ENCODE measurements at places on chromosomes 6 and 20.
A peak's percentile ranks its signal among the peaks of the same experiment; 100 is the strongest.

DNA sequence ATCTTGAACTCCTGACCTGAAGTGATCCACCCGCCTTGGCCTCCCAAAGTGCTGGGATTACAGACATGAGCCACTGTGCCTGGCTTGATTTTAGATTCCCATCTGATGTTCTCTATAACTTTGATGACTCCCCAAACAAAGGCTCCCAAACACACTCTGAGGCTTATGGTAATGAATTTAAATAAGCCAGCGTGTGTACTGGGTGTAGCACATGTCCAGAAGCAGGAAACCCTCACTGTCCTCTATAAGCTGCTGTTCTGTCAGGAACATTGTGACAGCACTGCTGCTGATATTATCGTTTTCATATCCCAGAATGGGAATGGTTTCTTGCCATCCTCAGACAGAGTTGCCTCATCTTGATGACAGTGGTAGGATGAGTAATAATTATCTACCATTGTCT is 54.1 kb upstream of the SALL4 start:
- no peak for DNase-seq

DNA sequence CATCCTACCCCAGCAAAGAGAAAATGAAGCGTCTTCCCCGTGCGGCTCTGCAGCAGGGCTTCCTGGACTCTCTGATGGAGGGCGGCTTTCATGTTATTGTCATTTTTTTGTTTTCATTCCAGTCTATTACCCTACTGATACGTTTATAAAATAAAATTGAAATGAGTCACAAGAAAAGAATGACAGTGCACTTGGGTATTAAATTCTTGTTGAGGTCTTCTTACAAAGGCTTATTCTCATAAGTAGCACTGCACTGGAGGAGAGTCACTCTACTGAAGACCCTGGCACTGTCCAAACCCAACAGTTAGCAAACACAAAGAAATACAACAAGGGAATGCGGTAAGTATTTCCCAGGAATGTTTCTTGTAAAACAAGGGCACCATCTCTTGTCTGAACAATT is 379.3 kb downstream of the MAFB start:
- DNase-seq = peak; percentile 23

- DNase-seq = peak; percentile 95
Measured at GRCh38 chr6:113137426-113137825, 719.7 kb upstream of the MARCKS start.

DNA sequence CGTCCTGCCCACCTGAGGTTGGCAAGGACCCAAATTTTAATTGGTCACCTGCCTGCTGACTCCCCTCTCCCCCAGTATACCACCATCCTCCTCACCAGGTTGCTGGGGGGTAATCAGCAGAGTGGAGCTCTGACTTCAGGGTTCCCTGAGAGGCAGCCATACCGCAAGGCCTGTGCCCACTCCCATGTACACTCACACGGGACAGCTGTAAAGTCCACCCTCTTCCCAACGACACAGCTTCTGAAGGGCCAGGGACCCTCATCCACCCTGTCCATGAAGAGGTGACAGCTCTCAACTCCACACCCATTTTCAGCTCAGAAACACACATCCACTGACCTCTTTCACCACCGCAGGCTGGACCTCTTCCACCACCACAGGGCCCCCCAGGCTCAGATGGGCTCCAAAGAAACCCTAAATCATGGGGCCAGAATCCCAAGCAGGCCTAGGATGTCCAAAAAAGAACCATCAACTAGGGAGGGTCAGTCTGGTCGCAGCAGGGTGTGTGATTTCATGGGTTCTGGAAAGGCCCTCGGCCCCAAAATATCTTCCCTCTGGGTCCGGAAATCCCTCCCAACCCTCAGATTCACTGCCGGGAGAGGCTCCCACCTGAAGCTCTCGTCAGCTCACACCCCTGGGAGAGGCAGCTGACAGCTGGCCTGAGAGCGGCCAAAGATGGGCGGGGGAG is 30.0 kb downstream of the TFEB start:
- DNase-seq = no peak

- DNase-seq = no peak
Measured at GRCh38 chr6:45074439-45074838, 253.7 kb upstream of the RUNX2 start.

GRCh38 chr6:169099411-169100202 is 154.0 kb downstream of the THBS2 start:
- DNase-seq = no peak

DNA sequence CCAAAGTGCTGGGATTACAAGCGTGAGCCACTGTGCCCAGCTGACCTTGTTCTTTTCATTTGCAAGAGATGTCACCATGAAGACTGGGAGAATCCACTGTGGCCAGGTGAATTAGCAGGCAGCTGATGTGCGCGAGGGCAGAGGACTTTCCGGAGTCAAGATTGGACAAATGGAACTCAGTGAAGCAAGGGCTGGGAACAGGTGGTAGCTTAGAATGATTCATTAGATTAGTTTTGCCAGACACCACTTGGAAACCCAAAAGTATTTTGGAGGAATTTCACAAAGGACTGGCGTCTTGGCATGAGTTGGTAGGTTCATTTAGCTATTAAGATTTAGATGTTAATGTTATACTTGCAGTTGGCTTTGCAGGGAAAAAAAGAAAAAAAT is 4.7 kb upstream of the AKAP7 start:
- no peak for DNase-seq

- no peak for DNase-seq
Measured at GRCh38 chr6:30802731-30803130, 58.4 kb upstream of the IER3 start.

DNA sequence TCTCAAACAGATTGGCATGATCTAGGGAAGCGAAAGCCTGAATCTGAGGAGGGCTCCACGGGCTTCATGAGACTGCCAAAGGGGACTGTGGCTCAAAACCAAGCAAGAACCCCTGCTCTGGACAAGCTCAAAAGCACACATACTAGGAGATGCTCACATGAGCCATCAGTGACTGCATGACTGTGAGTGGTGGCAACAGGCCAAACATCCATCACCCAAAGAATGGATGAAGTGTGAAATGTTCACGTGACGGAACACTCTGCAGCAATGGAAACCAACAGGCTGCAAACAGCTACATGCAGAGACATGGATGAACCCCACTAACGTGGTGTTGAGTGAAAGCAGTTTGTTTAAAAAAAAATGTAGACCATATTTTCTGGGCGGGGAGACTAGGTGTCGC is 136.3 kb downstream of the PREX1 start:
- no peak for DNase-seq

DNA sequence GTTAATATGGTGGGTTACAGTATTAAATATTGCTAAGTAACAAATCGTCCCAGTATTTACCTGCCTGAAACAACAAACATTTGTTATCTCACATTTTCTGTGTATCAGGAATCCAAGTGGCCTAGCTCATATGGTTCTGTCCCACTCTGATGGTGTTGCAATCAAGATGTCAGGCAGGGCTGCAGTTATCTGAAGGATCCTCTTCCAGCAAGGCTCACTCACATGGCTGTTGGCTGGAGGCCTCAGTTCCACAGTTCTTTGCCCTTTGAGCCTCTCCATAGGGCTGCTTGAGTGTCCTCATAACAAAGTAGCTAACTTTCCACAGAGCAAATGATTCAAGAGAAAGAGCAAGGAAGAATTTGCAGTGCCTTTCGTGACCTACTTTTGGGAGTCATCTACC is 17.7 kb downstream of the RAB22A start:
- DNase-seq = no peak

DNA sequence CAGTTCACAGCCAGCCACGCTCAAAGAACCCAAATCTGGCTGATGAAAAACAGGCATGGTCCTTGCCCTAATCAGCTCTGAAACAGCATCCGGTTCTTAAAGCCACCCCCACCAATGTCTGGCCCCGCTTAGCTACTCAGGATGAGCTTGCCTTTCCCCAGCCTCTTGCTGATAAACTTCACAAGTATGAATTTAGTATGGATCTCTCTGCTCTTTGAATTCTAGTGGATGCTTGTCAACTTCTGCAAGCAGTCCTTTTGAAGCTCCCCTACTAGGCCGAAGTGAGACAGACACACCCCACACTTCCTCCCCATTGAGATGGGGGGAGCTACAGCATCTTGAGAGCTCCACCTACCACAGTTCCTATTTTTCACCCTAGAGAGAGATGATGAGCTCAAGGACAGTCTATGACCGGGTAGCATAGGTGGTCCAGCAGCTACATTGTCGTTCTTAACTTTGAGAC is 36.7 kb downstream of the EBF4 start:
- no peak for DNase-seq

- no peak for DNase-seq
Measured at GRCh38 chr6:125325586-125325985, 23.8 kb upstream of the HDDC2 start.

DNA sequence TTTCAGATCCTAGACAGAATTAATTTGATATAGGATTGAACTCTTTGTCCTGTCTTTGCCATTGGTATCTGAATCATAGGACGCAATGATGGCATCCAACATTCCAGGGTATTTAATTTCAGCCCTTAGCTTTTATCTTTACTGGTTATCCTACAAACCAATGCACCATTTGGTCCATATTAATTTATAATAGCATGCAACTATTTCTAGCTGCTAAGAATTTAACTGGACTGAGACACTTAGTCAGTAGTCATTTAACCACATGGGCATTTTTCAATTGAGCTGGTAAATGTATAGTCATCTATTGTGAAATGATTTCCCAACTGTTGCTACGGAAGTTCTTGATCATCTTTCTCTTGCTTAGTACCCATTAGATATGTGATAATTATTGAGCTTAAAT is 141.1 kb downstream of the CD164 start:
- no peak for DNase-seq

- DNase-seq = no peak
Measured at GRCh38 chr6:22108199-22108598, 188.6 kb downstream of the PRL start.

GRCh38 chr20:58889798-58890517 is 37.4 kb downstream of the GNAS start:
- DNase-seq = no peak

DNA sequence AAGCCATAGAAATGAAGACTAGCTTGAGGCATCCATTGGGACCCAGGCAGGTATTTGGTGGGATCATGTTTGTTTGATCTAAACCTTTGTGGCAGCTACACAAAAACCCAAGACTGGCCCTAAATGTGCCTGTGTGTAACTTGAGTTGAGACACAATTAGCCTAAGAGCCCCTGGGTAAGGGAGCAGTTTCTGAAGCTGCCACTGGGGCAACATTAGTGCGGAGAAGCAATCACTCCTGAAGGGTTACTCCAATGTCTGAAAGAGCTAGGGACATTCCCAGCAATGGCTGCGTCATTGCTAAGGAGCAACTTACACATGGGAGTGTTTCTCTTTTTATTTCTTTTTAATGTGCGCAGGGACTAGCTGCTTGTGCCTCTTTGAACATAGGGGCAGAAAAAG is 67.9 kb upstream of the EEF1E1 start:
- DNase-seq = no peak

DNA sequence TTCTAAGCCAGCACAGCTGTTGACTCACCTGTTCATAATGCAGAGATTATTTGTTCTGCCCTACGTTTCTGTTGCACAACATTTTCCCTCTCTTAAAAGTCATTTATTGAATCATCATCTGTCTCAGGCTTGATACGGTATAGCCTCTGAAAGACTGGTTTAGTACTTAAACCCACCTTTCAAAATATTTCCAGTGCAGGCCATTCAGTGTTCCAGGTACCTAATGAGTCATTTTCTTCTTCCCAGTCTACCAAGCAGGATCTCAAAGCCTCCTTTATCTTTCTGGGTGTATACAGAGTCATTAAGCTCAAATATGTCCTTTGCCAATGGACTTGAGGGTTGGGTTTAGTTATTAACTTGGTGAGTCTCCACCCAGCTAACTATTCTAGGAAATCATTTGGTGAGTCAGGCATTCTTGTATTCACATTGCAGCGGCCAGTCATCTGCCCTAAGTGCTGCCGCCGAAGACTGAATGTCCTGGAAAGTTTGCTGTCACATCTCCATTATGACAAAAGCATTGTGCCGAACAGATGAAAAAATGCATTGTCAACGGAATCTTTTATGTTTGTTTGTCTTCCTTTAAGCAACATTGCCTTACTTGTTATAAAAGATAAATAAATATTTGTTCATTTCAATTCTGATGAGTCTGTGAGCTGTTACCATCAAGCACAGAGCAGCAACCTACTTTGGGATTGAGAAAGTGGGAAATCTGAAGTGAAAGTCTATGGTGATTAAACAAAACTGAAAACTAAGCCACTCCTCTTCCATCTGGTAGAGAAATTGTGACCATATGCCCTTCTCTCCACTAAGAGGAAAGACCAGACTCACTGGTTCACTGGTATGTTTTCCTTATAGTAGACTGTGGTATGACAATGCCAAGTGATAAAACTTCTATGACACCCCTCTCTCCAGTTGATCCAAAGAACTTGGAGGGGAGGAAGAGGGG is 14.3 kb upstream of the FAM135A start:
- peak; percentile 73 for DNase-seq

- DNase-seq = no peak
Measured at GRCh38 chr6:131001111-131001736, 61.8 kb downstream of the EPB41L2 start.

DNA sequence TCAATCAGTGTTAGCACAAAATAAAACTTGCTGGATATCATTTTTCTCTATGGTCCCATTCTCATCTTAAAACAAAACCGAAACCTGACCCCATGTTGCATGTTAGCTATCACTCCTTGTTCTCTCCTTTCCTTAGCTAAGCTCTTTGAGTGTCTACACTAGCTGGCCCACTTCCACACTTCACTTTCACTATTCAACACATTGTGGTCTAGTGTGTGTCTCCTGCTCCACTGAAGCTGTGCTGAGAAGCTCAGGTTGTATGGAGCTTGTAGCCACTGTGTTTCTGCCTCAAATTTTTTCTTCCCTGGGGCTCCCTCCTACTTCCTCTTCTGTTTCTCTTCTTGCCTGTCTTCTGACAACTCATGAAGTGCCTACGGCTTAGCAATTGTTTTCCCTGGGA is 223.0 kb downstream of the NKAIN2 start:
- DNase-seq = no peak

DNA sequence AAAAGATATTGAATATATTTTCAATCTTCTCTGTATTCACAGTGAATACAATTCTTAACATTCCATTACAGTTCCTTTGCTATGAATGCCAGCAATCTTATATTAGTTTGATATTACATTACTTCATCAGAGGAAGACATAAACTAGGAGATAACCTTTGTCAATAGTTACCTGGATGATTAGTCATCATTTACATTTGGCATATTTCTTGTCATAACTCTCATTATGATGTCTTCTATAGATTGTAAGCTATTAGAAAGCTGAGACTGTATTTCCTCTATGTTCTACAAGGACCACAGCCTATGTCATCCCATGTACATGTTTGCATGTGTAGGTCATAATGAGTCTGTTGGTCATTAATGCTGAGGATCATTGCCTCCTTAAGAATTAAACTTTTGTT is 7.8 kb upstream of the PTPRK start:
- no peak for DNase-seq

DNA sequence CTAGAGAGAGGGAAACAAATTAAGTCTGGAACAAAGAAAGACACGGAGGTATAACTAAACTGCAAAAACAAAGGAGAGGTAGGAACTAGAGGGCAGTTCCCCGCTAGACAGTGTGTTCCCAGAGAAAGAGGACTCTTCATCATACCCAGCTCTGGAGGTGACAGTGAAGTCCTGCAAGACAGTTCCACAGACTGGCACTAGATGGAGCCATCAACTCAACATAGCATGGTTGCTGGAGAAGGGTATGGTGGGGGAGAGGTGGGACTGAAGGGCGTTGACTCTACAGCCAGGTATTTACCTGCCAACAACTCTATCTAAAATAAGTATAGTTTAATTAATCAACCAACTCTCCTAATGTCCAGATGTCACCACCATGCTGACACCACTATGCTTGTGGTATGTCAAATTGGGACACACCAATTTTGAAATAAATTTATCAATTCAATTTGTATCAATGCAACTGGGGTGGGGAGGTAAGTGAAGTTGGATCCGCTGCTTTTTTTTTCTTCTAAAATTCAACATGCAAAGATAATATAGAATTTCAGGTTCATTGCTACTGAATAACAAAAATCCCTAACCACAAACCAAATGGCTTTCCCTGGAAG is 9.7 kb downstream of the BACH2 start:
- peak; percentile 61 for DNase-seq
